ENCODE measurements at places on chromosomes 2 and 18. TPM values are rescaled to one million over a fixed set of nuclear protein-coding genes. Genes with fewer than 3 reads are reported as not detected.
A peak's percentile ranks its signal among the peaks of the same experiment; 100 is the strongest.

DNA sequence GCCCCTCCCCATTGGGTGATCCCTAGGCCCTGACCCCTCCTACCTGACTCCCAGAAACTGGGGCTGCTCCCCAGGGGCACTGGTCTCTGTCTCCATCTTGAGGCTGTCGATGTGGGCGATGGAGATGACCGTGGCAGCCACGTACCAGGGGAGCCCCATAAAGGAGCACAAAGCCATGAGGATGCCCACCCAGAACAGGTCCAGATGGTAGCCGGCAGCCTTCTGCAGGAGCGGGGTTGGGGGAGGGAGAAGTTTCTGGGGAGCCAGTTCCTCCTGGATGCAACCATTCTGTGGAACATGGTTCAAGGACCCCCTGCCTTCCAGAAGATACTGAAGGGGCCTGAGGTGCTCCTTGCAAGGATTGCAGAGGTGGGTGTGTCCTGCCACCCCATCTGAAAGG lies 34.0 kb downstream of the MTHFD2 start:
- H3K36me3 ChIP-seq, result no peaks in the 10 kb centered on the region
- no peak overlapping the region for H3K27ac ChIP-seq
- no peak overlapping the region for H3K4me3 ChIP-seq
- no peaks in the 10 kb centered on the region for H3K4me1 ChIP-seq
- DNase-seq, result no peak
- no peaks in the 10 kb centered on the region for H3K27me3 ChIP-seq

GRCh38 chr2:162403884-162404283 lies 60.0 kb downstream of the GCA start:
- no peak overlapping the region for H3K4me3 ChIP-seq
- no peak for DNase-seq
- no peaks in the 10 kb centered on the region for H3K36me3 ChIP-seq
- no peak overlapping the region for H3K27ac ChIP-seq
- H3K27me3 ChIP-seq, result peaks cover 1% of the 10 kb centered on the region

DNA sequence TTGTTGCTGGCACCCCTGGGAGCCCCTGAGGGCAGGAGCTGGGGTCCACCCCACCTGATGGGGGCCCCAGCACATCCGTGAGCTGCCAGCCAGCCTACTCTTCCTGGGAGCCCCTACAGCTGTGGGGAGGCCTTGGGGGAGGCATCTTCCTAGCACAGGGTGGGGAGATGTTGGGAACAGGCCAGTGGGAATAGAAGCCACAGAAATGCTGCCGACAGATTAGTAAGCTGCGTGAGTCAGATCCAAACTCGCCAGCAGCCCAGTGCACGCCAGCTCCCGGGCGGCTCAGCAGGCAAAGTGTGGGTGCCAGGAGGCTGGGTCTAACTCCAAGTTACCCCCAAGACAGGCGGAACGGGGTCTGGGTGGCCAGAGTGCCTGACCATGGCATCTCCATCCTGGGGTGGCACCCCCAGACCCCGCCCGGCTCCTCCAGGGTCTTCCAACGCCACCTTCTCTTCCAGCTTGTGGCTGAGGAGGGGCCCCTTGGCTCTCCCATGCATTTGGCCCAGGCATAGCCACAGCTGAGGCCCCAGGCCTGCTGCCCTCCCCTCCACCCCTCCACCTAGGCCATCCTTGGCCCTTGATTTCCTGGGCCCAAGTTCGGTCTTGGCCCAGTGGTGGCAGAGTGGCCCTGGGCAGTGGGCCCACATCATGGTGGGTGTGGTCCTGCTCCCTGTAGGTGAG lies 15.3 kb downstream of the CROCC2 start:
- H3K4me3 ChIP-seq, result no peak overlapping the region
- peaks cover 9% of the 10 kb centered on the region for H3K4me1 ChIP-seq
- DNase-seq, result peak; percentile 60
- H3K36me3 ChIP-seq, result no peaks in the 10 kb centered on the region
- H3K27me3 ChIP-seq, result no peaks in the 10 kb centered on the region

- DNase-seq, result no peak
- peak overlapping the region; percentile 75 for H3K27ac ChIP-seq
- no peaks in the 10 kb centered on the region for H3K36me3 ChIP-seq
These were observed 22.6 kb upstream of the ITGB6 start for GRCh38 chr2:160222546-160223283.

- peaks cover 36% of the 10 kb centered on the region for H3K36me3 ChIP-seq
- H3K4me3 ChIP-seq, result no peak overlapping the region
- peak; percentile 45 for DNase-seq
- no peak overlapping the region for H3K27ac ChIP-seq
- no peaks in the 10 kb centered on the region for H3K27me3 ChIP-seq
- peaks cover 45% of the 10 kb centered on the region for H3K4me1 ChIP-seq
These were observed 65.6 kb downstream of the POLR1A start for GRCh38 chr2:86039963-86040655.

- H3K4me1 ChIP-seq, result no peaks in the 10 kb centered on the region
- H3K4me3 ChIP-seq, result no peak overlapping the region
These were observed 193.8 kb upstream of the RND3 start for GRCh38 chr2:150681120-150681804.

GRCh38 chr2:108560895-108561530 lies 26.7 kb downstream of the LIMS1 start:
- H3K27ac ChIP-seq, result no peak overlapping the region
- peaks cover 4% of the 10 kb centered on the region for H3K4me1 ChIP-seq
- H3K4me3 ChIP-seq, result no peak overlapping the region

DNA sequence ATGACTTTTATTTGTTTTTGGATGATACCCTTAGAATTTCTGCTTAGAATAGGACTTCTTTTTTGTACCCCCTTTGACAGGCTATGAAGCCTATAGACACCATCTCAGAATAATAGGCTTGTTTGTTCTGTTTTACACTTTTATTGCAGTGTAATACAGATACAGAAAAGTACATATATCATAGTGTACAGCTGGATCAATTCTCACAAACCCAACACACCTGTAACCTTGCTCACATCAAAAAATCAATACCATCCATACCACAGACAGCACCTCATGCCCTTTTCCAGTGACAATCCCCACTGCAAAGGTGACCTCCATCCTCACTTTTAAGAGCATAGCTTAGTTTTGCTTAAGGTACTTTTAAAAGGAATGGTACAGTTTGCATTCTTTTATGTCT lies 14.8 kb downstream of the EML6 start:
- no peak overlapping the region for H3K4me3 ChIP-seq
- no peaks in the 10 kb centered on the region for H3K27me3 ChIP-seq
- H3K36me3 ChIP-seq, result no peaks in the 10 kb centered on the region
- no peak overlapping the region for H3K27ac ChIP-seq
- no peak for DNase-seq
- H3K4me1 ChIP-seq, result no peaks in the 10 kb centered on the region

DNA sequence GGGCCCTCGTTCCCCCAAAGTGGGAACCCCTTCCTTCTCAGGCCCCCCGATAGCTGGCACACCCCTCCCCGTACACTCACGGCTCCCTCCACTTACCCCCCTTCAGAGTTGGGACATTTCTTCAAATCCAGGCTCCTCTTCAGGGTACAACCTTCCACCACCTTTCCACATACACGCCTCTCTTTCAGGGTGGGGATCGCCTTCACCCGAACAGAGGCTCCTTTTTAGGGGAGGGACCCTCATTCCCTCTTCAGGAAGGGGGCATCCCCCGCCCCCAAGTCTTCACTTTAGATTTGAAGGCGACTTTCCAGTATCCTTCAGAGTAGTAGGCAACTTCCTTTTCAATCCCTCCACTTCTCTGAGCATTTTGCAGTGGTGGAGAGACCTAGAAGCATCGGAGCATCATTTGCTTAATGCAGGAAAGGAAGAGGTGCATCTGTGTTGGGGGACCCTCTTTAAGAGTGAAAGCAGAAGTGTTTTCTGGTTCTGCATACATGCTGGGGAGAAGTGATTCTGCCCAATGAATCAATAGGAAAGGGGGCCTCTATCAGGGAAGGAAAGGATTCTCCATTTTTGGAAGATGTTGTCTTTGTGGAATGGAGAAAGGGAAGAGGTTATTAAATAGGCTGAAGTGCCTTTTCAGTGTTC lies 845 bp downstream of the EML4 start:
- H3K27me3 ChIP-seq, result no peaks in the 10 kb centered on the region
- no peak for DNase-seq
- H3K36me3 ChIP-seq, result no peaks in the 10 kb centered on the region
- H3K4me1 ChIP-seq, result peaks cover 24% of the 10 kb centered on the region

Gene CYRIA
- 24.2 TPM for total RNA-seq

Gene POTEJ
- not detected for total RNA-seq

Gene NEUROD1
- total RNA-seq, result not detected

Gene VAMP5
- 84.8 TPM for total RNA-seq

Gene DNER
- 0.14 TPM for total RNA-seq
